ENCODE measurements at places on chromosomes 16 and 17.

DNA sequence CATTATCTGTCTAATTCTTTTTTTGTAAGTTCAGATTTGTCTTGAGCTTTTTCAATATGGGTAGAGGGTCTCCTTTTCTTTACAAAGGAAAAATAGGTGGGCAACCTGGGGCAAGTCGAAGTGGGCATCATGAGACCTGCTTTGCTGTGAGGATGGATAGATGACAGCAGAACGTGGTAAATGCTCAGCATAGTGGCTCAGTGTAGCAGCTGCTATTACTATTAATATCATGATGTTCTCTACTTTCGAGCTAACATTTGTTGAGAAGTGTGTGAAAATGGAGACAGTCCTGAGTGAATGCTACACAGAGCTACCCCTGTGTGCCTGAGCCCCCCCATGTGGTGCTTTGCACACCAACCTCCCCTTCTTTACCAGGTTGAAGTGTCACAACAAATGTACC is 39.0 kb upstream of the LGALS9 start:
- DNase-seq = no peak

DNA sequence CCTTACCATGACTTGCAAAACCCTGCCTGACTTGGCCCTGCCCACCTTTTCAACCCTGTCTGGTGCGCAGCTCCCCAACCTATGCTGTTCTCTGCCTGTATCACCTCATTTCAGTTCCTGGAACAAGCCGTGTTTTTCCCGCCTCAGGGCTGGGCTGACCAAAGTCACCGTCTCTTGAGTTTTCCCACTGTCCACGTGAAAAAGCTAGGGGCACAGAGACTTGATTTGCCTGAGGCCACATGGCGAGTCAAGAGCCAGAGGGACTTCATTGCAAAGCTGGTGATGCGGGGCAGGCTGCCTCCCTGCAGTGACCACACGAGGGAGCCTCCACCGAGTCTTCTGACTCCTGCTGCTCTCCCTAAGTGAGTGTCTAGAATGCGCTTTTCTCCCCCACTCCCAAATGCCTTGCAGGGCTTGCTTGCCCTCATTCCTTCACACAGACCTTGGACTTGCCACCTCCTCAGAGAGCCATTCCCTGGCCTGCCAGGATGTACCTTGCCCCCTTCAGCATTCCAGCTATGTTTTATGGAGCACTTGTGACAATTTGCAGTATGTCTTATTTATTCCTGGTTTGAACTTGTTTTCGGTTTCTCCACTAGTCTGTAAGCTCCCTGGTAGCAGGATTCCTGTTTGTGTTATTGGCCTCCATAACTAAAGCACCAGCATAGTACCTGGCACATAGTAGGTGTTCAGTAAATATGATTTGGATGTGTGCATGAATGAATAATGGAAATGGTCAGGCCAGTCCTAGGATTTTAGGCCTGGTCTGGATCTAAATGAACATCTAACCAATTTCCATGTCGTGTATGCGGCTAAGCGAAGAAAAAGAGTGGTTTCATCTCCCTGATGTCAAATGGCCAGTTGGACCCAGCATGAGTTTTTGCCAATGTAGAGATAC is 252.3 kb downstream of the SNX29 start:
- peak; percentile 91 for DNase-seq

DNA sequence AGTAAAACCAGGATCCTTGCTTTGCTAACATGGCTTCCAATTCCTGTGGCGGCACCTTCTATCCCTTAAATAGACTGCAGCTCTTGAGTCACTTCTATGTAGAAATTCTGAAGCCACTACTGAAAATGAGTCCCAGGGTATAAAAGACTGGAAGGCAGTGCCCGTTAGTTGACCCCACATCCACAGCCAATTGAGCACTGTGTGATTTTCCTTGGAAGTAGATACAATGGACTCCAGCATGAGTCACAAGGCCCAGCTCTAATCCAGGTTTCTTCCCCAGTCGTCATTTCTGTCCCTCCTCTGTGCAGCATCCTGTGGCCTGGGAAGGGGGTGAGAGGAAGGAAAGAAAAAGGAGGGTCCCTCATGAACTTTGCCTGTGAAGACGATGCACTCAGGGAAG is 69.5 kb downstream of the HLF start:
- no peak for DNase-seq

DNA sequence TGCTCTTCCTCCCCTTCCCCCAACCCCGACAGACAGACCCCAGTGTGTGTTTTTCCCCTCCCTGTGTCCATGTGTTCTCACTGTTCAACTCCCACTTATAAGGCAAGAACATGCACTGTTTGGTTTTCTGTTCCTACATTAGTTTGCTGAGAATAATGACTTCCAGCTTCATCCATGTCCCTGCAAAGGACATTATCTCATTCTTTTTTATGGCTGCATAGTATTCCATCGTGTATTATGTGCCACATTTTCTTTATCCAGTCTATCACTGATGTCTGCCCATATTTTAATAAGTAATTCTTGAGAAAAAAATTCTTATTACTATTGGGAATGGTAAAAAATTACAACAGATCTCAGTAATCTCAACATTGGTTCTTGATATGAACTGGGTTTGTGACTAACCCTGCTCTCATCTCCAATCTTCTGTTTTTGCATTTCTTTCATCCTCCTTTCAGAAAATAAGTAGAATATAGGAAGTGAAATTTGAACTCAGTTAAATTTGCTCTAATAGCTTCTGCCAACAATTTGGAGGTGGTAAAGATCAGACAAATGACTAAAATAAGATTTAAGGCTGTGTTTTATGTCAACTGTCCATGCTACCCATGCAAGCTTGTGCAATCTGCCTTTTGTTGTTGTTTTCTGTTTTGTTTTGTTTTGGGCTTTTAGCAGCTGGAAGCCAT is 11.1 kb downstream of the MARF1 start:
- DNase-seq = no peak

DNA sequence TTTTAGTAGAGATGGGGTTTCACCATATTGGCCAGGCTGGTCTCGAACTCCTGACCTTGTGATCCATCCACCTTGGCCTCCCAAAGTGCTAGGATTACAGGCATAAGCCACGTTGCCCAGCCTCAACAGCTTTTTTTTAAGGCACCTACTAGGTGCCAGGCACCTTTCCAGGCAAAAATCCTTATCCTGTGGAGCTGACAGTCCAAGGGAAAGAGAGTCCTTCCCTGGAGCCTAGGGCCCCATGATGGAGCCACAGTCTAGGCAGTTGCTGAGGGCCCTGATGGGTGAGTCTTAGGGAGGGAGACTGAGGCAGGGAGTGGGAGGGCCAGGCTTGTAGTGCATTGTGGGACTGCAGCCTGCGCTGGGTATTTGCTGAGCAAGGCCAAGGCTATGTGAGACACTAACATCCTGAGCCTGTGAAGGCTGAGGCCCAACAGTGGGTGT is 79.6 kb upstream of the TOB1 start:
- peak; percentile 46 for DNase-seq

GRCh38 chr16:67953641-67954375 is 9.9 kb upstream of the LCAT start:
- DNase-seq = no peak

GRCh38 chr16:67538666-67539101 is 10.1 kb downstream of the RIPOR1 start:
- DNase-seq = peak; percentile 83

GRCh38 chr16:58030136-58030840 is 4.7 kb downstream of the MMP15 start:
- no peak for DNase-seq

- DNase-seq = no peak
Measured at GRCh38 chr16:75029854-75030253, 31.0 kb downstream of the ZNRF1 start.

DNA sequence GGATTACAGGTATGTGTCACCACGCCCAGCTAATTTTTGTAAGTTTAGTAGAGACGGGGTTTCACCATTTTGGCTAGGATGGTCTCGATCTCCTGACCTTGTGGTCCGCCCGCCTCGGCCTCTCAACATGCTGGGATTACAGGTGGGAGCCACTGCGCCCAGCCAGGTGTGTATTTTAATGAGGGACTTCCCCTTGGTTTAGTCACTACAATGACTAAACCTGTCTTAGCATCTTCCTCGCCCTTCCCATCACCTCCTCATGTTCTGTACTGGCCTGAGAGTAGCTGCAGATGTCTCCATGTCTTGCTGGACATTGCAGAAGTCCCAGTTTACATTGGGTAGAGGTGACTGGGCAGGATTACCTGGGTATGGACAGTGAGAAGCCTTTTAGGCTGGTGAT is 9.6 kb downstream of the SLC7A6 start:
- DNase-seq = no peak

GRCh38 chr16:27436921-27437650 is 35.1 kb downstream of the IL21R start:
- DNase-seq = no peak

DNA sequence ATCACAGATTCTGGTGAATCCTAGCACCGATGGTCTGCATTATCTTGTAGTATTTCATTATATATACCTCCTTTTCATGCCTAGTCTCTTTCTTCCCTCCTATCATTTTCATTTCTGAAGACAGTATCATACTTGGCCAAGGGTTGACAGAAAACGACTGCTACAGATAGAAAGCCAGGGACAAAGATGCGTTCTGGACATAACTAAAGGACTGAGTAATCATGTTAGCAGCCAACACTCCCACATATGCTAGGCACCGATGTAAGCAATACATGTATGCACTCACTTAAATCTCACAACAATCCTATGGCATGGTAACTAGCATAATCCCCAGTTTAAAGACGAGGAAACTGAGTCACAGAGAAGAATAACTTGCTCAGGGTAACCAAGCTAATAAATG is 22.9 kb downstream of the RDM1 start:
- no peak for DNase-seq

GRCh38 chr17:3988297-3989040 is 24.2 kb upstream of the ATP2A3 start:
- DNase-seq = peak; percentile 18

- DNase-seq = peak; percentile 60
Measured at GRCh38 chr17:55769625-55770000, 18.8 kb downstream of the PCTP start.

DNA sequence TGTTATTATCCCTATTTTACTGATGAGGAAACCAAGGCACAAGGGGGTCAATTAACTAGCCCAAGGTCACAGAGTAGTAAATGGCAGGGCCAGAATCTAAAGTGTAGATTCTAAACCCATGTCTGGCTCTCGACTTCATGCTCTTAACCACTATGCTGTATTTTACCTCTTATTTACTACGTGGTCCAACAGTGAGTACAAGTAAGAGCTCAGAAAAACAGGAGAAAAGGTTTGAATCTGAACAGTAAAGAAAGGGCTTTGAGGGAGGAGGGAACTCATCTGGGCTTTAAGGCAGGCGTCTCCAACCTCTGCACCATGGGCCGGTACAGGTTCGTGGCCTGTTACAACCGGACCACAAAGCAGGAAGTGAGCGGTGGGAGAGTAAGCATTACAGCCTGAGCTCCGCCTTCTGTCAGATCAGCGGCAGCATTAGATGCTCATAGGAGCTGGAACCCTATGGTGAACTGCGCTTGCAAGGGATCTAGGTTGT is 62.9 kb downstream of the SMURF2 start:
- DNase-seq = peak; percentile 61

DNA sequence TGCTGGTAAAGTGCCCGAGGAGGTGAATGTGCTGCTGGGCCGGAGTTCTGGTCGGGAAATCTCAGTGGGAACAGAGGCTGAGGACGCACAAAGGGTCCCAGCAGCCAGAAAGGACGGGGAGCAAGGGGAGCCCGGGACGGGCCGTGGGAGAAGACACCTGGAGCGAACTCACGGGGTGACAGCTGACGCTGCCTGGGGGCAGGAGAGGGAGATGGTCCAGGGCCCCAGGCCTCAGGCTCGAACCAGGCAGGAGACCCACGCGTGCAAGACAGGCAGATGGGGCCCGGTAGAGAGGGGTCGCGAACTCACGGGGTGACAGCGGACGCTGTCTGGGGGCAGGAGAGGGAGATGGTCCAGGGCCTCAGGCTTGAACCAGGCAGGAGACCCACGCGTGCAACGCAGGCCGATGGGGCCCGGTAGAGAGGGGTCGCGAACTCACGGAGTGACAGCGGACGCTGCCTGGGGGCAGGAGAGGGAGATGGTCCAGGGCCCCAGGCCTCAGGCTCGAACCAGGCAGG is 72.9 kb downstream of the METRNL start:
- no peak for DNase-seq

GRCh38 chr17:32504166-32504990 is 17.6 kb downstream of the CDK5R1 start:
- DNase-seq = no peak

- peak; percentile 94 for DNase-seq
Measured at GRCh38 chr17:61235827-61236197, 163.8 kb upstream of the TBX2 start.

GRCh38 chr16:8788578-8789172 is 8.8 kb downstream of the TMEM186 start:
- DNase-seq = no peak

GRCh38 chr16:17770104-17770503 is 299.3 kb upstream of the XYLT1 start:
- no peak for DNase-seq

- no peak for DNase-seq
Measured at GRCh38 chr16:50830698-50831097, 88.8 kb downstream of the CYLD start.

DNA sequence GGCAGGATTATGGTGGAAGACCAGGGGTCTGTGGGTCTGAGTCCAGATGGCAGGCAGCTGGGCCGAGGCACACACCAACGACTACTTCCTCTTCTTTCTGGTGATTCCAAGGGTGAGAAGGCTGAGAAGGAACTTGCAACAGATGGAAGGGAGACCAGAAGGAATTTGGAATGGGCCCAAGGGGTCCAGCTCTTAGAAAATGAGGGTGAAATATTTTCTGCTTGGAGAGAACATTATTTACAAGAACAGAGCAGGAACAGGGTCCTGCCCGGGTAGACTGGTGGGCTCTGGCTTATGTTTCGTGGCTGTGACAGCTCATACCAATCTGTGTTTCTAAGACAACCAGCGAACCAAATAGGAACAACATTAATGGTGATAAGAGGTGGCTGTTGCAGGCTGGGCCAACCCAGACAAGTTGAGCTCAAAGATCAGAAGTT is 36.6 kb downstream of the CCDC42 start:
- DNase-seq = peak; percentile 62

GRCh38 chr16:13552062-13552959 is 367.6 kb upstream of the ERCC4 start:
- DNase-seq = no peak

- no peak for DNase-seq
Measured at GRCh38 chr17:51322390-51323029, 62.2 kb downstream of the UTP18 start.

GRCh38 chr17:7237761-7238419 is 1.4 kb downstream of the PHF23 start:
- peak; percentile 80 for DNase-seq

- no peak for DNase-seq
Measured at GRCh38 chr17:14373614-14374259, 72.9 kb downstream of the HS3ST3B1 start.

Data from islet precursor cell (in vitro differentiated cells).